Stimulated activated CD4-positive, alpha-beta T cell treated with anti-CD3 and anti-CD28 coated beads, TNF-alpha, amount 100 ng/mL, for 1 hour (primary cell): ENCODE measurements at places on chromosomes 6 and 20.

- DNase-seq: no peak
Measured at GRCh38 chr6:34695729-34696188, 808 bp downstream of the ILRUN start.

DNA sequence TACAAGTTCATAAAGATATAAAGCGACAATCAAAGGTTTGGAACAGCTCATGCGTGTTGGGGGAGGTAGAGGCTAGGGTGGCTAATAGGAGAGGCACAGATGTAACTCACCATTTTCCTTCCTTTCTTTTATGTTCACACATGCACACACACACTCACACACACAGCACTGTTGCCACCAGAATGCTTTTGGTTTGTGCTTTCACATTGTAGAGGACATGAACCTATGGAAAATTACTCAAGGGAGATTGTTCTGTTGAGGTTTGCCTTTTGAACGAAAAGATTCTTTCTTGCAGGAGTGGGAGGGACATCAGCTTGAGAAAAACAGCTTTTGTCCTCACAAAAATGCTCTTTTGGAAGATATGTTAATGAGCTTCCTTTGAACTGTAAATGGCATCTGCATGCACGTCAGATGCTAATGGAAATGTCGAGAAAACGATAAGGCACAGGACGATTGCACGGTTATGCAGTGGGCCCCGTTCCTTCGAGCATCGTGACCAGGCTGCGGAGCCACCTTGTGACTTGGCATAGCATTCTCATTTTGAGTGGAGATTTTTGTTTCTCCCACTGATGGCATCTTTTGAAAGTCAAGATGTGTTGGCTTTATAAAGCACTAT is 724.1 kb downstream of the KIF16B start:
- no peak for DNase-seq

- DNase-seq: no peak
Measured at GRCh38 chr6:30842754-30843610, 41.3 kb upstream of the DDR1 start.

GRCh38 chr20:20782755-20783154 is 70.3 kb upstream of the RALGAPA2 start:
- no peak for DNase-seq

DNA sequence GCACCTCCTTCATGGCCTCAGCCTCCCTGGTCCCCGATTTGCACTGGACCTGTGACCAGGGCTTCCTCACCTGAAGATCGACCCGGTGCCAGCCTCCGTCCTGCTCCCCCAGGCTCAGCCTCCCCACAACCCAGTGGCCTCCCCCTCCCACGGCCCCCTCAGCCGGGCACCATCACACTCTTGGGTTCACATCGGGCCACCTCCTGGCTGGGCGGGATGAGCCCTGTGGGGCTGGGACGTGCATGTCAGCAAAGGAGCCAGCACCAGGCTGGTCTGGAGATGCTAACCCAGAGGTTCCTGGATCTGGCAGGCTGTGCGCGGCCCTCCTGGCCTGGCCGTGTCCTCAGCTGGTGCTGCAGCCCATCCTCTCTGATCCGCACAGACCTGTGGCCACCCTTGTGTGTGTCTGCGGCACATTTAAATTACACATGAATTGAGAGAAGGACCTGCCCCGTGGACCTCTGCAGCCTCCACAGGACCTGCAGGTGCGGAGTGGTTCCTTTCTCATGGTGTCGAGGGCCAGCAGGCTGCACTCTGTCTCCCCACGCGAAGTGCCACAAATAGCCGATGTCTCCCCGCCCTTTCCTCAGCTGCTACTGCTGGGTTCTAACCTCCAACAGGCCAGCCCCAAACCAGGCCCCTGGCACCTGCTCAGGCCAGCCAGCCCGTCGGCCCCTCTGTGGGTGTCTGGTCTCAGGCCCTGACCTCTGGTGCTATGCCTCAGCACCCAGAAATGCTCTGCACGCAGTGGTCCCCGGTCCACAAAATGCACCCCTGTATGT is 237.5 kb downstream of the ERMARD start:
- no peak for DNase-seq

DNA sequence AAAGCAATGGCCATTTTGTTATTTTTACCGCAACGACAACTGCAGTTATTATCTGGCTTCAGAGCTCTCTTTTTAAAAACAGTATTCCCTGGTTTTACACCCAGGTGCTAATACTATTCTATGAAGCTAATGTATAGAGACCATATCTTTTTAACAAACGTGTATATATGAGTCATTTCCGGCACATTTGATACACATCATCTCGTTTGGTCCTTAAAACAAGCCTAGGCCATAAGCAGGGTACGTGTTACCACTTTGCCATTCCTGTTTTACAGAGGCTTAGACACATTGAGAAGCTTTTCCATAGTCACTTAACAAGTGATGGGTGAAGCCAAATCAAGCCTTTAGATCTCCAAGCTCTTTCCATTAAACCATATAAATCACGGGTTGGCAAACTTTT is 5.5 kb downstream of the TRAF3IP2 start:
- no peak for DNase-seq

GRCh38 chr6:33427585-33428223 is 7.8 kb downstream of the SYNGAP1 start:
- peak; percentile 49 for DNase-seq

- DNase-seq: no peak
Measured at GRCh38 chr6:135503703-135504475, 6.3 kb upstream of the AHI1 start.

DNA sequence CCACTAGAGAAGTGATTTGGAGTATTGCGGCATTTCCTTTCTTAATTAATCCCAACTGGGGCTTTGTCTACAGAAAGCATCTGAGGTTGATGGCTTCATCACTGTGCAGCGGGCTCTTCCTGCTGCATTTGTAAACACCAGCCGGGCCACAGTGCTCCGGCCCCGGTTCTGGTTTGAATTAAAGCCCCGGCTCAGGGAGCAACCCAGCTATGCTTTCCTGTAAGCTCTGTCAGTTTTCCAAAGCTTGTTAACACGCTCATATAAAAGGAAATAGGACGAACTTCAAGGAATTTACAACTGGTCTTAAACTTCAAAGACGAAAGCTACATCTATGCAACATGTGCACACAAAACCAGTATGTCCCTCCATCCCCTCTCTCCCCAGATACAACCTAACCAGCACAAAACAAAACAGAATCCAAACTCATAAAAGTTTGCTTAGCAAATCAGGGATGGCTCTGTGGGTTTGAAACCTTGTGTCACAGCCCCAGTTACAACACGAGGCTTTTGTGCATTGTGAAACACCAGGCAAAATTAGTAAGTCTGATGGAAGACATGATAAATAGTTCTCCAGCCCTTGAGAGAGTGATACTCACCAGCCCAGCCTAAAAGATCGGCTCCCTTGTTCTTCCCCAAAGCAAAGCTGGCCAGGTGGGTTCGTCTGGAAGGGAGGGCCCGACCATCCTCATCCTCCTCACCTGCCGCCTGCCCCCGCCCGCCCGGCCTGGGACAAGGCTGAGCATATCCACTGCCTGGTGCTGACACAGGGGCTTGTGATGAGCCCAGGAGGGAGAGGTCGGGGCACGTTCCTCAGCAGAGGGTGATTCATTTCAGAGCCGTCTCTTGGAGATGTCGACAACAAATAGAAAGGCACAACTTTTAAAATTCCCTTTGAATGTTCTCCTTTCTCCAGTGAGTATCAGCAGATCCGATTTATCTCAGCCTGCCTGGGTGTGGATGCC is 197.9 kb downstream of the TFAP2C start:
- DNase-seq: no peak

- DNase-seq: no peak
Measured at GRCh38 chr6:136550045-136550329, 235 bp downstream of the MAP7 start.

DNA sequence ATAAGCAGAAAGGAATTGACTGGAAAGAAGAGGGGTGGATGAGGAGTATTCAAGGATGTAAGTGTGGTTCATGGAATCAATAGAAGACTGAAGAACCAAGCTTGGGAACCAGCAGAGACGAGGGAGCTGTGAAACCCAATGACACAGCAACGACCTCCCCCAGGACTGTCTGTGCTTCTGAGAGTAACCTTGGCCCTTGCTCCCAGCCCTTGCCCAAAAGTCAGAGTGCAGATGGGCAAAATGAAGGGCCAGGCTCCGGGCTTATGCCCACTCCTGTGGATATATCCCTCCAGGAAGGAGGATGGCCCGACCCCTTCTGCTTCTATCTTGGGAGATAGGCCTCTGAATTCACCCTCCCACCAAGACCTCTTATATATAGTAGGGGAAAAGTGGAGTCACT is 24.9 kb downstream of the FAM50B start:
- no peak for DNase-seq

DNA sequence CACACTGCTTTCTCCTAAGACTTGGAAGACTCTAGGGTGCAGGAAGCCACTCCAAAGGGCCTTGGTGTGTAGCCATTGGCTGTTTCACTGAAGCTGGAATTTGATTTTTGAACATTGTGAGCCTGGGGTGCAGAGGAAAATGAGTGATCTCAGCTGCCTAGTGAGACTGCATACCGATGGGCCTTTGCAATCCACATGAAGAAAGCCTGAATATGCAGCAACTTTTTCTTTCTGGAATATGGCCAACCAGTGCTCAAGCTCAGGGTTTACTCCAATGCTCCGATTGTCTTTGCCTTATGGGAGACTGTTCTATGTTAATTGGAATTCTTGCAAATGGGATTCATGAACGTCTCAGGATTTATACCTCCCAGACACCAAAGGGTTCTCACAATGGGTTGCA is 242.6 kb downstream of the DOK5 start:
- DNase-seq: no peak

- DNase-seq: no peak
Measured at GRCh38 chr20:60513141-60513540, 554.9 kb downstream of the CDH26 start.

GRCh38 chr6:149474108-149474935 is 10.5 kb downstream of the ZC3H12D start:
- DNase-seq: no peak

DNA sequence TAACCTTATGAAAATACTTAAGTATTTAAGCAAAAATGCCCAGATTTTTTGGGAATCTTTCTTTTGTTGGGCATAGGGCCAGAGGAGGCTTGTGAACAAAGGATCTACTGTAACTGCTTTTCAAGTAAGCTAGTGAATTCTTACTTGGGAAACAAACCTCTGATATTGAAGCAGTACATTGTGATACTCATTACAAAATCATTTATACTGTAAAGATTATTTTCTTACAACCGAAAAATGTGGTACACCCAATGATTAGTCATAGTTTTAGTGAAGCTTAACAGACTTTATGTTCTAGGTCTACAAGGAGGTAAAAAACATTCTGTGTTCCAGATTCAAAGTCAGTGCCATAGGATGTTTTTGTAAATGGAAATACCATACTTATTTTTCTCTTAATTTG is 272.9 kb upstream of the KCNQ5 start:
- no peak for DNase-seq

- DNase-seq: no peak
Measured at GRCh38 chr6:138297761-138298298, 79.5 kb upstream of the PBOV1 start.

DNA sequence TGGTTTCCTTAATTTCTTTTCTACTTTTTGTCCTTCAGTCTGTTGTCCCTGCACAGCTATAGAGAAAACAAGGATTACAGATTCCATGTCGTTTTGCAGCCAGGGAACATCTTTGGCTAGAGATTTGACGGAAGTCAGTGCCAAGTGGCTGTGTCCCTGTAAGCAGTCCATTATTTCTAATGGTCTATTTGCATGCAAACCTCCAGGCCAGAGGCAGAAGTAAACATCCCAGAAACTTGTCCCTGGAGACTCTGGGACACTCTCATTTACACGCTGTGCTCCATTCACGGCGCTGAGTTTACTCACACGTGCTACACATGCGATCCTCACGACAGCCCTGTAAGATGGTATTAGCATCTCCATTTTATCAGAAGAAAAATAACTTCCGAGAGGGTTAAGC is 355.5 kb downstream of the PRKN start:
- DNase-seq: no peak

GRCh38 chr6:22727710-22728109 is 158.3 kb downstream of the HDGFL1 start:
- DNase-seq: no peak

- DNase-seq: no peak
Measured at GRCh38 chr20:11509776-11510175, 407.9 kb upstream of the BTBD3 start.

DNA sequence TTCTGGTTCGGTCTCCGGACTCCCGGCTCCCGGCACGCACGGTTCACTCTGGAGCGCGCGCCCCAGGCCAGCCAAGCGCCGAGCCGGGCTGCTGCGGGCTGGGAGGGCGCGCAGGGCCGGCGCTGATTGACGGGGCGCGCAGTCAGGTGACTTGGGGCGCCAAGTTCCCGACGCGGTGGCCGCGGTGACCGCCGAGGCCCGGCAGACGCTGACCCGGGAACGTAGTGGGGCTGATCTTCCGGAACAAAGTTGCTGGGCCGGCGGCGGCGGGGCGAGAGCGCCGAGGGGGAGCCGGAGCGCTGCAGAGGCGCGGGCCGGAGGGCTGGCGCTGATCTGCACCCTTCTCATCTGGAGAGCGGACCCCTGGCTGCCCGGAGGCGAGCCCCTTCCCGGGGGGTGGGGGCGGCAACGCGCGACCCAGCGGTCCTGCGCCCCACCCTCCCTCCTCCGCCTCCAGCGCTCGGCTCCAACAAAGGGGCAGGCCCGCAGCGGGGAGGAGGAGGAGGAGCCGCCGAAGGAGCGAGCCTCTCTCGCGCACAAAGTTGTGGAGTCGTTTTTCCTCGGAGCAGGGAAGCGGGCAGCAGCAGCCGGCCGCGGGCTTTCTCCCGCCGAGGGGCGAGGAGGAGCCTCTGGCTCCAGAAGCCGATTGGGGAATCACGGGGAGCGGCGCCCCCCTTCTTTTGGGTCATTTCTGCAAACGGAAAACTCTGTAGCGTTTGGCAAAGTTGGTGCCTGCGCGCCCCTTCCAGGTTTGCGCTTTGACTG is at the start of gene UTRN:
UTRN (plus strand) TSS at position 553 of the 765 bp plus-strand sequence. CDS start 6,494 bp downstream, outside the sequence.
- DNase-seq: no peak

GRCh38 chr6:31901415-31901952 is 402 bp downstream of the ZBTB12 start:
- DNase-seq: peak; percentile 56

DNA sequence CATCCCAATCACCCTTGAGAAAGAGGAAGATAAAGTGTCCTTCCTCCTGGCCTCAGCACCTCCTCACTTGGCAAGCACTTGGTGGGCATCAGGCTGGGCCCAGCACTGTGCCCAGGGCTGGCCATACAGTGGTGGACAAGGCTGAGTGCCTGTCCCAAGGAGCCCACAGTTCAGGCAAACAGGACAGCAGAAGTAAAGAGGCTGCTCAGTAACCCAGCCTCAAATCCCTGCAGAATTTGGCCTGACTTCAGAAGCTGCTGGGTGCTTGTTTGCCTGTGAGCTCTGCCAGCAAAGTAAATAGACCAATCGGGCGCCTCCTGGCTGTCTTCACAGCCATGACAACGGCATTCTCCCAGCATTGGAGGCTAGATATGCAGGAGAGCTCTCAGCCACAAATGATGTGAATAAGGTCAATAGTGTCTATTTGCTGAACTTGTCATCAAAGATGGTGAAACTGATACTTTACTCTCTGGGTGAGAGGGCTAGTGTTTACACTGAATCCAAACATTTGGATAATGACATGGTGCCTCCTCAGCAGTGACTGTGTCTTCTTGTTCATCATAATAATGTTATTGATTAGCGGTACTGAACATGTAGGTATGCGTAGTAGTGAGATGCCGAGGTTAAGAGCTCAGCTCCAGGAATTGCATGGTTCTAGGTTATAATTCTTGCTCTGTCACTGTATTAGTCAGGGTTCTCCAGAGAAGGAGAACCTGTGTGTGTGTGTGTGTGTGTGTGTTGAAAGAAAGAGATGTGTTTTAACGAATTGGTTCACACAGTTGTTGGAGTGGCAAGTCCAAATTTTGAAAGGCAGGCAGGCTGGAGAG is 36.9 kb upstream of the FANCE start:
- no peak for DNase-seq

- no peak for DNase-seq
Measured at GRCh38 chr6:87904011-87904410, 143.6 kb upstream of the SPACA1 start.
